ENCODE measurements at places on chromosomes 13 and 19.

- no peak for DNase-seq
Measured at GRCh38 chr19:38889803-38890202, 9.6 kb downstream of the SIRT2 start.

DNA sequence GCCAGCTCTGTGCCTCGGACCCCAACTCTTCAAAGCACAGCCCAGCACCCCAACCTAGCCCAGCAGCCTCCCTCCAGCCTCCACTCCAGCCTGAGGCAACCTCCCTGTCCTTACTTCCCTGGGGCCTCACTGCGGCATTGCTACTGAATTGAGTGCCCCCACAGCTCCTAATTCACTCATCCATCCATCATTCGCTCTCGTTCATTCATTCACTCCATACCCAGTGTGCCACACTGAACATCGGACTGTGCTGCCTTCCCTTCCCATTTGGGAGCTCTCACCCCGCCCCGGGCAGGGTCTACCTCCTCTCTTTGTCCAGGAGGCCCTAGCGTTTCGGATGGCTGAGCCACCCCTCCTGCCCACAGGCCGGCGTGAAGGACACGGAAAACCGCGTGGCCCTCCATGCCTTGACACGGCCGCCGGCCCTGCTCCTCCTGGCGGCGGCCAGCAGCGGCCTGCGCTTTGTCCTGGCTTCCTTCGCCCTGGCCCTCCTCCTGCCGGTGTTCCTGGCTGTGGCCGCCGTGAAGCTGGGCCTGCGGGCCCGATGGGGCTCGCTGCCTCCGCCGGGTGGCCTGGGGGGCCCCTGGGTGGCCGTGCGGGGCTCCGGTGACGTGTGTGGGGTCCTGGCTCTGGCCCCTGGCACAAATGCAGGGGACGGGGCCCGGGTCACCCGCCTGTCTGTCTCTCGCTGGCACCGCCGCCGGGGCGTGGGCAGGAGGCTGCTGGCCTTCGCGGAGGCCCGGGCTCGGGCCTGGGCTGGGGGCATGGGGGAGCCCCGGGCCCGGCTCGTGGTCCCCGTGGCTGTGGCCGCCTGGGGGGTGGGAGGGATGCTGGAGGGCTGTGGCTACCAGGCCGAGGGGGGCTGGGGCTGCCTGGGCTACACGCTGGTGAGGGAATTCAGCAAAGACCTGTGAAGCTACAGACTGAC lies 1.3 kb downstream of the NAT14 start:
- no peak for DNase-seq

DNA sequence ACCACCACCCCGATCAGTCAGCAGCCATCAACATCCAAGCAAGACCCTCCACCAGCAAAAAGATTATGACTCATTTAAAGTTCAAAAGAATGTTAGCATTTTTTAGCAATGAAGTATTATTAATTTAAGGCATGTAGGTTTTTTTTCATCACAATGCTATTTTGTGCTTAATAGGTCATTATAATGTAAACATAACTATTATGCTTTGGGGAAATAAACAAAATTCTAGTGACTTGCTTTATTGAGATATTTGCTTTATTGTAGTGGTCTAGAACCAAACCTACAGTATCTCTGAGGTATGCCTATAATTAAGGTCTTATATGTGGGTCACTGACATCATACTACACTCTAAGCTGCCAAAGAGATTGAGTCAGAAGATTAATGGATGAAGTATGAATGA lies 20.0 kb downstream of the KLF12 start:
- no peak for DNase-seq

DNA sequence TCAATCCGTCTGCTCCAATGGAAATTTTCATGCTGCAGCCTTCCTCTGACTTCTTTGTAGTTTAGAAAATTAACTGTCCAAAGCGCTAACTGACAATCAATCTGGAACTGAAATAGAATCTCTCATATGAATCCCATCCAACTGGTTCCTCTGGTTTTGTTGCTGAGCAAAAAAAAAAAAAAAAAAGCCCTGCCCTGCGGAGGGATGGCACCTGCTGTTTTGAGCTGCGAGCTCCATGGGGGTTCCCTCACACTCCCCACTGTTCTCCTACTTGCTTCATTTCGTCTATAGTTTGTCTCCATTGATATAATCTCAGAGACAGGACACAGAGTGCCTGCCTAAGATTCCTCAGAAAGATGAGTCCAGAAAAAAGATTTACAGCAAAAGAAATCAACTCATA lies 33.4 kb downstream of the FAAP24 start:
- no peak for DNase-seq

GRCh38 chr19:53898636-53899341 lies 10.3 kb upstream of the CACNG7 start:
- DNase-seq, result no peak
